ENCODE measurements at places on chromosomes 7 and 10.

- no peak for DNase-seq
These were observed 77.2 kb upstream of the FZD1 start for GRCh38 chr7:91187061-91187460.

- DNase-seq, result no peak
These were observed 85.9 kb upstream of the GRB10 start for GRCh38 chr7:50868426-50869100.

GRCh38 chr10:61721431-61721830 is 58.7 kb downstream of the CABCOCO1 start:
- DNase-seq, result peak; percentile 38

- DNase-seq, result no peak
These were observed 6.4 kb downstream of the MAFK start for GRCh38 chr7:1536743-1537534.

GRCh38 chr7:128855559-128855958 is 7.1 kb upstream of the ATP6V1F start:
- no peak for DNase-seq

- DNase-seq, result no peak
These were observed 575.1 kb downstream of the PARD3 start for GRCh38 chr10:34240039-34240438.

GRCh38 chr7:80508440-80508839 is 3.4 kb downstream of the GNAT3 start:
- DNase-seq, result no peak

Data from suppressor macrophage treated with lipopolysaccharide for 1 hour (primary cell).